Left renal cortex interstitium (tissue), 4 donors: ENCODE measurements at places on chromosomes 3 and 15. TPM values are rescaled to one million over a fixed set of nuclear protein-coding genes. Genes with fewer than 3 reads are reported as not detected.

CLDN16 gene
- polyA plus RNA-seq, result 42.7 TPM

TMEM158 gene
- 6.7 TPM for polyA plus RNA-seq

ECE2 gene
- polyA plus RNA-seq, result 0.08 TPM

ARID3B gene
- polyA plus RNA-seq, result 11.3 TPM

NKTR gene
- polyA plus RNA-seq, result 201 TPM

CCDC54 gene
- not detected for polyA plus RNA-seq

ROPN1 gene
- 0.18 TPM for polyA plus RNA-seq

LAMB2 gene
- 429 TPM for polyA plus RNA-seq

GP9 gene
- polyA plus RNA-seq, result 1.8 TPM

CCDC39 gene
- 5.9 TPM for polyA plus RNA-seq

CHRM5 gene
- polyA plus RNA-seq, result 0.24 TPM

GPR160 gene
- 33.0 TPM for polyA plus RNA-seq

GHSR gene
- polyA plus RNA-seq, result not detected

DAZL gene
- polyA plus RNA-seq, result not detected

SUSD5 gene
- 4.4 TPM for polyA plus RNA-seq

GOLGA6D gene
- polyA plus RNA-seq, result 0.47 TPM

CHAC1 gene
- polyA plus RNA-seq, result 3.5 TPM

SYNPR gene
- 0.25 TPM for polyA plus RNA-seq

CLDN18 gene
- polyA plus RNA-seq, result 0.84 TPM

PLSCR5 gene
- not detected for polyA plus RNA-seq

C3orf80 gene
- 0.31 TPM for polyA plus RNA-seq

ONECUT1 gene
- not detected for polyA plus RNA-seq

BRPF1 gene
- 18.8 TPM for polyA plus RNA-seq

CD200R1 gene
- polyA plus RNA-seq, result 0.95 TPM

SUCNR1 gene
- polyA plus RNA-seq, result 4.0 TPM

GPR87 gene
- not detected for polyA plus RNA-seq

C2CD4A gene
- 0.16 TPM for polyA plus RNA-seq

C3orf70 gene
- 8.2 TPM for polyA plus RNA-seq

NAALADL2 gene
- 18.4 TPM for polyA plus RNA-seq

PLA2G4D gene
- polyA plus RNA-seq, result 0.08 TPM

FGF7 gene
- 16.3 TPM for polyA plus RNA-seq

LYZL4 gene
- not detected for polyA plus RNA-seq

MCF2L2 gene
- polyA plus RNA-seq, result 1.5 TPM

SIDT1 gene
- 4.5 TPM for polyA plus RNA-seq

GRM7 gene
- polyA plus RNA-seq, result 2.0 TPM

ZNF620 gene
- polyA plus RNA-seq, result 10.1 TPM

EOMES gene
- 0.13 TPM for polyA plus RNA-seq

LRRC34 gene
- 8.2 TPM for polyA plus RNA-seq

CPNE9 gene
- not detected for polyA plus RNA-seq

AMIGO3 gene
- polyA plus RNA-seq, result 1.9 TPM

SCG5 gene
- polyA plus RNA-seq, result 23.9 TPM

SLC25A36 gene
- polyA plus RNA-seq, result 197 TPM

DTWD1 gene
- 46.8 TPM for polyA plus RNA-seq

TMEM62 gene
- 16.1 TPM for polyA plus RNA-seq

CAND2 gene
- polyA plus RNA-seq, result 9.3 TPM
